ENCODE measurements at places on chromosomes 7 and 10. TPM values are rescaled to one million over a fixed set of nuclear protein-coding genes. Genes with fewer than 3 reads are reported as not detected.

Gene MEOX2
- total RNA-seq: not detected

Gene MKI67
- total RNA-seq: 85.4 TPM

Gene FGFR2
- 2.1 TPM for total RNA-seq

Gene IQCE
- total RNA-seq: 7.9 TPM

Gene FAM25G
- not detected for total RNA-seq

Gene TNS3
- total RNA-seq: 115 TPM

Gene HABP2
- total RNA-seq: not detected

All from M059J (cell line).